GM06990 (cell line): ENCODE measurements at places on chromosomes 1 and 21.

GRCh38 chr1:88729297-88729696 lies 45.2 kb downstream of the PKN2 start:
- DNase-seq = no peak

DNA sequence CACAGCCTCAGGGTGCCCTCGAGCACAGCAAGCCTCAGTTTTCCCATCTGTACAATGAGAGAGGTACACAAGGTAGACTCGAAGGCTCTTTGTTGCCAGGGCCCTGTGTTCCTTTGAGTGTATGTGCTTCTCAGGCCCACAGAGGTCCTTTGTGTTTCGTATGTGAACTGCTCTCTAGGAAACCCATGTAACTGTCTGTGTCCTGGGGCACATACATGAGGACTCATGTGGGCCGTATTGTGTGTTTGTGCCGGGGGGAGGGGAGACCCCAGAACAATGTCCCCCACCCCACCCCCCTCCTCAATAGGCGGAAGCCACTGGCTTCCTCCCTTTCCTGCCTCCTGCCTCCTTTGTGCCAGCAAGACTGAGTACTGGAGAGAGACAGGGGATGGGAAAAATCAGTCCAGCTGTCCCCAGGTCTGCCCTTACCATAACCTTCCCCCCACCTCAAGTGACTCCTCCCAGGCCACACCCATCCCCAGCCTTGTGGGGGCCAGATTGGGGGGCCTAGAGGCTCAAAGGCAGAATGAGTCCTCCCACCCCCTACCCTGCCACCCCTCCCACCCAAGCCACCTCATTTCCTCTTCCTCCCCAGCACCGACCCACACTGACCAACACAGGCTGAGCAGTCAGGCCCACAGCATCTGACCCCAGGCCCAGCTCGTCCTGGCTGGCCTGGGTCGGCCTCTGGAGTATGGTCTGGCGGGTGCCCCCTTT lies at the start of gene TIE1:
TIE1 (plus strand) TSS at position 605 of the 717 bp plus-strand sequence; CDS start at position 695, 90 bp downstream.
- no peak for DNase-seq

DNA sequence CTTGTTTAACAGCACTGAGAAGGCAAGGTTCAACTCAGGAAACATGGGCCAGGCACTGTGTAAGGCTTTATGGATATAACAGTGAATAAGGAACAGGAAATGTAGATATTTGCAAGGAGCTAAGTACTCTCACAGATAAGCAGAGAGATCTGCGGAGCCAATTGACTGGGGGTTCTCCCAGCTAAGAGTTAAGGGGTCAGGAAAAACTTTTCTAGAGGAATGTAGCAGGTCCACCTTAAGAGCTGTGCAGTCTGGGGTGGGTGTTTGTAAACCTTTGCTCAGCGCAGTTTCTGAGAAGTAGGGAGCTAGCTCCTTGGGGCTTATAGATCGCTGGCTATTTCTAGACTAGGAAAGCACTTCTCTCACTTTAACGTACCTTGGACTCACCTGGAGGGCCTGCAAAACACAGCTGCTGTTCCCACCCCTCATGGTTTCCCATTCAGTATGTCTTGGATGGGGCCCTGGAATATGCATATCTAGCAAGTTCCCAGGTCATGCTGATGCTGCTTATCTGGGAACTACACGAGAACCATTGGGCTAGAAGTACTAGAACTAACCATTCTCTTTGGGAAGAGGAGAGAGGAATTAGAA lies 51.7 kb downstream of the TLCD4 start:
- DNase-seq = no peak

DNA sequence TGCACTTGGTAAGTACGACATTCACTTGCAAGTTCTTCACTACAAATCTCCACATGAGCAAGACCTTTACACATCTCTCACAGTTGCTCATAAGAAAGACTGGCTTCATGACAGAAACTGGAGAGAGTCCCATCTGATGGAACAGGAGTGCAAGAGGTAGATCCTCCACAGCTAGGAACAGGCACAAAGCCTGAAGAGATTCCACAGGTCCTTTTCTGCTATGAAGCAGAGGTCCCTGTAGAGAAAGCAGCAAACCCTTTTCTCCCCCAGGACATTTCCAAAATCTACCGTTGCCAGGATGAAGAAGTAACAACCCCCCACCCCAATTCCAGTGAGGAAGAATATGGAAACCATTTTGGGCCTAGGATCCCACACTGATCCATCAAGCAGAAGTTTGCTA lies 47.3 kb downstream of the EIF4G3 start:
- DNase-seq = no peak

- no peak for DNase-seq
Measured at GRCh38 chr1:18007391-18008041, 100.1 kb upstream of the IGSF21 start.

GRCh38 chr1:18299441-18300338 lies 181.0 kb upstream of the KLHDC7A start:
- no peak for DNase-seq
